ENCODE measurements at places on chromosomes 13 and 19.
A peak's percentile ranks its signal among the peaks of the same experiment; 100 is the strongest.

- ATAC-seq = no peak
Observed at GRCh38 chr13:29901710-29902631, 51.6 kb upstream of the UBL3 start.

DNA sequence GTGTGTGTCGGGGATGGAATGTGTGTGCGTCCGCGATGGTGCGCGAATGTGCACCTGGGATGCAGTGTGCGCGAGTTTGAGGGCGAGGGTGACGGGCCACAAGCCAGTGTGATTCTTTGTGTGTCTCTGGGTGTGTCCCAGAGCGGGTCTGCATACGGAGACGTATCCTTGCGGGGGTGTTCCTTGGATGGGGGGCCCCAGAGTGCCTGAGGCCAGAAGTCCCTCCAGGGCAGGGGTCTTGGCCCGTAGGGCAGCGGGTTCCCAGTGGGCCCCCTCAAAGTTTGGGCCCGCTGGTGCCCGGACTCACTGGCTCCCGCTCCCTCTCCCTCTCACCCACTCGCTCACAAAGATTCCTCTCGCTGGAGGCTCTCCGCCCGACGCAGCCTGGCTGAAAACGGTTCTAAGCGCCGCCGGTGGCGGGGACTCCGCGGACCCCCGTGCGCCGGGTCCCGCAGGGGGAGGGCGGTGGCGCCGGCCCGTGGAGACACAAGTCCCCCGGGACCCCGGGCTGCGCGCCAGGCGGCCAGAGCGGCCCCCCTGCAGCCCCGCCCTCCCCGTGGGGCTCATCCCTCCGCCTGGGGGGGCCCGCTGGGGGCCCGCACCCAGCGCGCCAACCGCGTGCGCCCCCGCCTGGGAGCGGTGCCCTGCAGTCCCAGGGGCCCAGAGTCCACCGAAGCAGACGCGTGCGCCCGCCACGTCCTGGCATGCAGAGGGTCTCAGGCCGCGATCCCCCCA is 886 bp downstream of the CRLF1 start:
- no peak for ATAC-seq

DNA sequence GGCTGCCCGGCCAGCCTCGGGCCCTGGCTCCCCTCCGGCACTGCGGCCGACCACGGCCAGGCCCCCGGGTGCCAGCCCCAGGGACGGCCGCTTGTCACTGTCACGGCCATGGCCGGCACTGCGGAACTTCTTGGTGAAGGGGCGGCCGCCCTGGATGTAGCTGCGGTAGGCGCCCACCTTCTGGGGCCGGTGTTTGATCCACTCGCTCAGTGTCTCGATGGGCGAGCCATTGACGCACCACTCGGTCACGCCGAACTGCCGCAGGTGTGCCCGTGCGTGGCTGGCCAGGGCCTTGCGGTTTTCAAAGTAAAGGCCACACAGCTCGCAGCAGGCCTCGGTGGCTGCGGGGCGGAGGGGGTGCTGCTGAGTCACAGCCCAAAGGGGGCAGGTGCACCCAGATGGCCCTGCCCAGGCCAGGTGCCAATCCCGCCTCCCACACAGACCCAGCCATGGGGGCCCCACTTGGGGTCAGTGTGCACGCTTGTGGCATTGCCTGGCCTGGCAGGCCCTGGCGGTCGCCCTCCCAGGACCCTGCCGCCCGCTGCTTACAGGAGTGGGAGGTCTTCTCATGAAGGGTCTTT is 6.0 kb upstream of the AKAP8L start:
- ATAC-seq = no peak

GRCh38 chr19:21082011-21082975 is at the start of gene ZNF714:
Gene ZNF714, plus strand, starts transcription at chr19:21082203. Its CDS starts 16,066 bp downstream, at chr19:21098269.
- peak; percentile 99 for ATAC-seq

GRCh38 chr13:87042946-87043345 is 628.2 kb upstream of the SLITRK5 start:
- ATAC-seq = no peak

DNA sequence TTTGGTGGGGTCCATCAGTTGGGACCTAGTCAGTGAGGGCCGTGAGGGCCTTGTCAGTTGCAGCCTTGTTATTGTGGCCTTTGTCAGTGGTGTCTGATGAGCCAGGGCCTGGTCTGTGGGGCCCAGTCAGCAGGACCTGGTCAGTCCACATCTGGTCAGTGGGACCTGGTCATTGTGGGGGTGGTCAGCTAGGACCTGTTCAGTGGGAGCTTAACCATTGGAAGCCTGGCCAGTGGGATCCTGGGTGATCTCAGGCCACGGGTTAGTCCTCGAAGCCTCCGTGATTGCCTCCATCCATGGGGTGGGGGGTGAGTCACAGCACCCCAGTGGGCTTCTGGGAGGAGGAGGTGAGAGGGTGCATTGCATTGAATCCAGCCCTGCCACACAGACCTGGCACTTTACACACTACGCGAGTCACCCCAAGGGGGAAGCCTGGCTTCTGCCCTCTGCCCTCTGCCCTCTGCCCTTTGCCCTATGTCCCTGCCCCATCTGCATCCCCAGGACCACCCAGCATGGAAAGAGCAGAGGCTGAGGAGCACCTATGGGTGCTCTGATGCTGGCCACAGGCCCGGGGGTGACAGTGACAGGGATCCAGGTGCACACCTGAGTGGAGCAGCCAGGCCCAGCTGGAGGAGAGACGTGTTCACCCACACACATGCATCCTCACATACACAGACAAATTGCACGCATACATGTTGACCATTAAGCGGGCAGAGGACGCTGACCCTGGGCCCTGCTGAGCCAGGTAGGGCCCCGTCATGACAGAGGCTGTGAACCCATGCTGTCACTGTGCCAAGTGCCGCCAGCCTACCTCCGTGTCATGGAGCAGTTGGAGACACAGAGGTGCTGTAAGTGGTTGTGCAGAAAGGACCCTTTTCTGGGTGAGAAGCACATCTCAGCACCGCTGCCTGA is 59.8 kb upstream of the TPM4 start:
- no peak for ATAC-seq

DNA sequence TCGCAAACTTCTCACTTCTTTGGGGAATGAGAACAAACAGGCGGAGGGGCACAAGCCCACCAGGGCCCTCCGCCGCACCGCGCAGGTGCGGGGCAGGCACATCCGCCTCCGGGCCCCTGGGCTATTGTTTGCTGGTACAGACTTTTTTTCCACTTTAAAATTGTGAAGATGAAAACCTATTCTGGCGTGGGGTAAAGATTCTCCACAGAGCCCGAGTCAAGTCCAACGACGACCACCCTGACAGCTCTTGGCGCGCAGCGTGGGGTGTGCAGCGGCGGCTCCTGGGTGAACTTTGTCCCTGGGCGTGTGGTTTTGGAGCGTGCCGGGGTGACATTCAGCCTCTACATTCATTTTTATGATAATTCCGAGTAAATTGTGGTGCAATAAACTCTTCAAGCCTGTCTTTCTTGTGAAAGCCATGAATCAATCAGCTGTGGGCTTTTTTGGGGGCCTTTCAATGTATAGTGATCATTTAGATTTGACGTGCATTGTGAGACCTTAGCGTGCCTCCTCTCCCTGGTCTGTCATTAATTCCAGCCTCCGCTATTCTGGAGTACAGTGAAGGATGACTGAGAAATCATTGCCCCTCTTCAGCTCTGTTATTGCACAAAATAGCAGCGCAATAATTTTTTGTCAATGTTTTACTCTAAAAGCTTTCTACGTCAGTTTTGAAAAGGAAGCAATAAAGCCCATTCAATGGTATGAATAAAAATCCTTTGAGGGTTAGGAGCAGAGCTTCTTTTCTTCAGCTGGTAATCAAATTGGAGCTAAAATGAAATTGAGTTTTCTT is 90.0 kb downstream of the TEX29 start:
- no peak for ATAC-seq

DNA sequence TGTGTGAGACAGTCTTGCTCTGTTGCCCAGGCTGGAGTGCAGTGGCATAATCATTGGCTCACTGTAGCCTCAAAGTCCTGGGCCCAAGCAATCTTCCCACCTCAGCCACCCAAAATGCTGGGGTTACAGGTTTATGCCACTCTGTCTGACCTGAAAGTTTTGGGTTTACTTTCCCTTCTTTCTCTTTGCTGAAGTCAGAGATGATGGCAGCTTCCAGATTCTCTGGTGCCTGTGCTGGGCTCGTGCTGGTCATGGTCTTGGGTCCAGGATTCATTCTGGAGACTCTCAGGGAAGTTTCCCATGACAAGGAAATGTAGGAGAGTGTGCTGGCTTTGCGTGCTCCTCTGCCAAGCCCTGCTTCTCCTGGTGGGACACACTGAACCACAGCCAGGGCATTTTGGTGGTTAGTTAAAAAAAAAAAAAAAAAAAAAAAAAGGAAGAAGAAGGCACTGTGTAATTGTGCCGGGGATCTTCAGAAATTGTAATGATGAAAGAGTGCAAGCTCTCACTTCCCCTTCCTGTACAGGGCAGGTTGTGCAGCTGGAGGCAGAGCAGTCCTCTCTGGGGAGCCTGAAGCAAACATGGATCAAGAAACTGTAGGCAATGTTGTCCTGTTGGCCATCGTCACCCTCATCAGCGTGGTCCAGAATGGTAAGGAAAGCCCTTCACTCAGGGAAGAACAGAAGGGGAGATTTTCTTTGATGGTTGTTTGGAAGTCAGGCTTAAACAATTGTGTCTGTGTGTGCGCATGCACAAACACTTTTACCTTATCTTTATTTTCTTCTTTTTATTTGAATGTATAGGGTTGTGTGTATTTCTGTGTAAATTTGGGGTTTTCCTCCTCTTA is at the start of gene ALOX5AP:
ALOX5AP (plus strand) TSS at position 519 of the 847 bp plus-strand sequence; CDS start at position 582, 63 bp downstream.
- peak; percentile 43 for ATAC-seq

DNA sequence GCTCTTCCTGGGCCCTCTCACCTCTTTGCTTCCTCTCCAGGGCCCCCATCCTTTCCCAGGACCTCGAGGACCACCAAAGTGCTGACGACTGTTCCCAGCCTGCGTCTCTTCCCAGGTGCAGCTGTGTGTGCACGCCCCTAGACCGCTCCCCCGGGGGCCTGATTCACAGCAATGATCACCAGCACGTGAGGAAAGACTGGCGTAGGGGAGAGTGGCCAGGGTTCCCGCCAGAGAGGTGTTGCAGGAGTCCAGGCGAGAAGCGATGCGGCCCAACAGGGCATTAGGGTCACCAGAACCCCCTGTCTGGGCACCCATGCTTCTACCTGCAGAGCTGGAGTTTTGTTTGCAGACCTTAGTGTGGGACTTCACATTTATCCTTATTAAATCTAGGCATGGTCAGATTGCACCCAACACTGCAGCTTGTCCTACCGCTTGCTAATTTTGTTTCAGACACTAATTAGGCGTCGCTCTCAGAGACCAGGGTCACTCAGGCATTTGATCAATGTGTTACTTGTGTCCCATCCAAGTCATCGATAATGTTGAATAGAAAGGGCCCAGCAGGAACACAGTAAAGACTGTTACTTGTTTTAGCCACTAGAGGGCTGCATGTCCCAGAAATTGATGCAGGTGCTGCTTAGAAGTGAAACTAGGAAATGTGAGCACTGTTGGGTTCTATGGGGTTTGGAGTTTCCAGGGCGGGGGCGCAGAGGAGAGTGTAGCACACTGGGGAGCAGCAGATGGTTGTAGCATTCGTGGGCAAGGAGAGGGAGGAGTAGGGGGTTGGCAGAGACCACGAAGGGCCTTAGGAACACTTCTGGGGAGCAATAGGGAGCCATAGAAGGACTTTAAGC is 53.2 kb downstream of the CDADC1 start:
- peak; percentile 76 for ATAC-seq

- ATAC-seq = no peak
Observed at GRCh38 chr13:46639033-46639981, 86.3 kb downstream of the LRCH1 start.

DNA sequence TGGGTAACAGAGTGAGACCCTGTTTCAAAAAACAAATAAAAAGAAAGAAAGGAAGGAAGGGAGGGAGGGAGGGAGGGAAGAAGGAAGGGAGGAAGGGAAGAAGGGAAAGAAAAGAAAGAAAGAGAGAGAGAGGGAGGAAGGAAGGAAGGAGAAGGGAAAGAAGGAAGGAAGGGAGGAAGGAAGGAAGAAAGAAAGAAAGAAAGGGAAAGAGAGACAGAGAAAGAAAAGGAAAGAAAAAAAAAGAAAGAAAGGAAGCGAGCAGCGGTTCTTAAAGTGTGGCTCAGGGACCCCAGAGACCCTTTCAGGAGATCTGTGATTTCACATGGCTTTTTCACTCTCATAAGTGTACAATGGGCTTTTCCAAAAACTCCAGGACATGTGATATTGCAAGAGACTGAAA is 9.9 kb upstream of the CADM4 start:
- ATAC-seq = no peak

DNA sequence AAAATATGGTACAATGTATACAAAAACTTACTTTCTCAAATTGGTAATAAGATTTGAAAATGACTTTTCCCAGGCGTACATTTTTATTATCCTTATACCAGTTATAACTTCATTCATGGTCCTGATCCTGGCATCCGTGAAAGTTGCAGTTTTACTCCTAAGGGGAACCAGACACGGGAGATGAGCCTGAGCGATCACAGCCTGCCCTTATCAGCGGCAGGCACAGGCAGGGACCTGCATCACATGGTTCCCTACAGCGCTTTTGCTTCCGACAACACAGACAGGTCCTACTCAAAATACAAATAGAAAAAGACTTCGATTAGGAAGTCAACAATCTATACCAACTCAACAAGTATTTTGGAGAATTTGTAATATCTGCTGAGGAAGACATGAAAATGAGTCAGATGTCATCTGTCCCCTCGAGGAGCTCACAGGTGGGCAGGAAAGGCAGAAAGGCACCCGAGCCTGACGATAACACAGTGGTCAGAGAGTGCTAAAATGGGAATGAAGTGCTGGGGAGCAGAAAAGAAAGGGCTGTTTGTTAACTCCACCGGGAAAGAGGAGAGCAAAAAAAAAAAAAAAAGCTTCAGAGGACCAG is 93.4 kb downstream of the ABCC4 start:
- ATAC-seq = no peak

GRCh38 chr13:47158593-47158992 is 261.7 kb upstream of the HTR2A start:
- no peak for ATAC-seq

- ATAC-seq = peak; percentile 32
Observed at GRCh38 chr13:23701636-23702035, 131.4 kb downstream of the TNFRSF19 start.

- ATAC-seq = no peak
Observed at GRCh38 chr13:34085204-34085603, 267.3 kb downstream of the RFC3 start.

DNA sequence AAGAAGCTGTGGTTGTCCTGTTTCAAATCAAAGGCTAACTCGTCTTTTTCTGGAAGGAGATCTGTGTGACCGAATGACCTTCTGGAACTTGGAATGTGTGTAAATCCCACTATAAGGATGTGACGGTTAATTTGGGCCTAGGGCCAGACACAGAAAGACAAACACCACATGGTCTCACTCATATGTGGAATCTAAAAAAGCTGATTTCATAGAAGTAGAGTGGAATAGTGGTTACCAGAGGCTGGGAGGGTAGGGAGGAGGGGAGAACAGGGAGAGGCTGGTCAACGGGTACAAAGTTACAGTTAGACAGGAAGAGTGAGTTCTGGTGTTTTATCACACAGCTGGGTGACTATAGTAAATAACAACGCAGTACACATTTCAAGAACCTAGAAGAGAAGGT is 39.3 kb upstream of the RGCC start:
- ATAC-seq = no peak

All from esophagus mucosa (tissue), 1 donor.